ENCODE measurements at places on chromosomes 3 and 15. TPM values are rescaled to one million over a fixed set of nuclear protein-coding genes. Genes with fewer than 3 reads are reported as not detected.

DNA sequence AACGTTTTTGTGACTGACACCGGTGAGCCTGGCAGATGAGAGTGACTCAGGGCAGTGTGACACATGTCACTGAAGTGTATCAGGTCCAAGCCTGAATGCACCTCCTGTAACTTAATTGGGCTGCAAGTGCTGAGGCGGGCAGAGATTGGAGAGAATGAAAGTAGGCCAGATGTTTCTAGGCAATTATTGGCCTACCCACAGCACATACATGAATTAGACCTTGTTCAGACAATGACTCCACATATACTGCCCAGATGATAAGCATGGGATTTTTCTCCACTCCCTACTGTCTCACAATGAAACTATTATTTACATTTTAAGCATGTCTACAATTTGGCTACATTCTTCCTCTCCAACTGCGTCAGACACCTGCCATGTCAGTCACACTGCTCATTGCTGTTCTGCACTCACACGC, 187.3 kb upstream of the ZNF385D start:
- no peak for DNase-seq

DNA sequence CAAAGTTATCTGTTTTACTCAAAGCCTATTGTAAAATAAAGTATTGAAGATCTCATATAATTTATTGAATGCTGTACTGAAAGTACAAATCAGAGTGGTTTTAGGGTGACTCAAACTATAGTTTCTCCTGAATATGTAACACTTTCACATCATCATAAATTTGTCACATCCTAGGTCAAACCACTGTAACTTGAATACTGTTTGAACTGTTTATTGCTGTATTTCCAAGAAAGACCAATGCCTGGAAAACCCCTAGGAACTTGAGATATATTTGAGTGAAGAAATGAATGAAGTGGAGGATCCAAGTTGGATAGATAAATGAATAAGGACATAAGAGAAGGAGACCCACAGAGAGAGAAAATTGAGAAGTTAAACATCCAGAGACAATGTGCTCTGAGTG, 348.2 kb downstream of the GRM7 start:
- DNase-seq: no peak

GRCh38 chr15:79463781-79464270, 31.7 kb downstream of the MINAR1 start:
- no peak for DNase-seq

GRCh38 chr3:33187368-33187634, 31.3 kb downstream of the SUSD5 start:
- DNase-seq: no peak

- DNase-seq: no peak
Observed at GRCh38 chr3:184508938-184509337, 52.6 kb upstream of the EPHB3 start.

GRCh38 chr15:77530576-77530975, 102.1 kb downstream of the LINGO1 start:
- DNase-seq: no peak

DNA sequence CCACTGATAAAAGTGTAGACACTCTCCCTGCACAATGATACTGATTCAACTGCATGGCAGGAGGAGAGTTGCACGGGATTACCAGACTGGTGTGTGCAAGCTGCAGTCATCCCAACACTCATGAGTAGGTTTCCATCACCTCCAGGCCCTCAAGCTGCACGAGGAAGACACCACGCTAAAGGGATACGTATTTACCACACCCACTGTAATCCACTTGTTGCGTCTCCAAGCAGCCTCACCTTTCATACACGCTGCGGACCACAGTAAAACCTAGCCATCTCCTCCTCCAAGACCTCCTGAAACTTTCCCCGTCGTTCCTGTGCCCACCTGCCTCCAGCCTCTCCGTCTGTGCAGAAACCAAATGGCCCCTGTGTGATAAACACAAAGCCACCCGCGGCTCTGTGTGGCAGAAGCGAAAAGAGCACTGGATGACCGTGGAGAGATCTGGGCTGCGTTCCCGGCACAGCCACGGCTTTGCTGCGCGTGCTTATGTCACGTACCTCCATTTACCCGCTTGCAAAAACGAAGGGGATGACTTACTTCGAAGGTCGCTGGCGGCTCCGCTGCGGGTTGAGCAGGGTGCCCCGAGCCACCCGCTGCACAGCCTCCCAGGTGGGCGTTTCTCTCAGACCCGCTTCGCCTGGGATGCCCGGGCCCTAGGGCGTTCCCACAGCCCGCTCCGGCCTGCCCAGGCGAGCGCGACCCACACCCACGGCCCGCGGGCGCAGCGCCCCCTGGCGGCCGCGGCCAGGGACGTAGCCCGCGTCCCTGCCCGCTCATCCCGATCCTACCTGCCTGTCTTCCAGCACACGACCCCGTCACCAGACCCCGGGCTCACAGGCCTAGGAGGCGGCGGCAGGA, 643 bp downstream of the ABCC5 start:
- peak; percentile 67 for DNase-seq

GRCh38 chr3:184177331-184177731, 2.7 kb downstream of the AP2M1 start:
- DNase-seq: no peak

DNA sequence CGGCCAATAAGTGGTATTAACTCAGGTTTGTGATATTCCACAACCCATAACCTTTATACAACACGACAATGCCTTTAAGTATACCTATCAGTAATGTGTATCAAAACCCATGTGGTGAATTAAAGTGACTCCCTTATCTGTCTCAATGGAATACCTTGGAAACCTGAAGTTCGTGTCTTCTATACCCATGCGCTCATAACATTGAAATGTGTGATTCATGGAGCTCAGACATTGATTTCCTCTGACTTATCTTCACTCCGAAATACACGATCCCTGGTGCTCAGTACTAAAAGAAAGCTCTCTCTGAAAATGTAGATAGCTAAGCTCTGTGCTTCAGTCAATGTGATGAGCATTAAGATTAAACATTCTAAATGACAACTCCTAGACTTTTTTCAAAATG, 140.3 kb downstream of the TBC1D5 start:
- no peak for DNase-seq

DNA sequence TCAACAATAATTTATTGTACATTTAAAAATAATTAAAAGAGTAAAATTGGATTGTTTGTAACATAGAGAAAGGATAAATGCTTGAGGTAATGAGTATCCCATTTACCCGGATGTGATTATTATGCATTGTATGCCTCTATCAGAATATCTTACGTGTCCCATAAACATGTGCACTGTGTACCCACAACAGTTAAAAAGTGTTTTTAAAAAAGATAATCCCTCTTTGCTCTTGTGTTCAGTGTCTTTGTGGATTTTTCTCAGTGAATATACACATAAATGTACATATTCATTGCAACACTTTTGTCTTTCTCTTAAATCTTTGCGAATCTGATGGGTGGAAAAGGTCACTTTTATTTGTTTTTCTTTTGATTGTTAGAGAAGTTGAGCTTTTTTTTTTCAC, 20.4 kb downstream of the YEATS2 start:
- DNase-seq: no peak

GRCh38 chr3:172629470-172629869, 81.4 kb downstream of the NCEH1 start:
- no peak for DNase-seq

DNA sequence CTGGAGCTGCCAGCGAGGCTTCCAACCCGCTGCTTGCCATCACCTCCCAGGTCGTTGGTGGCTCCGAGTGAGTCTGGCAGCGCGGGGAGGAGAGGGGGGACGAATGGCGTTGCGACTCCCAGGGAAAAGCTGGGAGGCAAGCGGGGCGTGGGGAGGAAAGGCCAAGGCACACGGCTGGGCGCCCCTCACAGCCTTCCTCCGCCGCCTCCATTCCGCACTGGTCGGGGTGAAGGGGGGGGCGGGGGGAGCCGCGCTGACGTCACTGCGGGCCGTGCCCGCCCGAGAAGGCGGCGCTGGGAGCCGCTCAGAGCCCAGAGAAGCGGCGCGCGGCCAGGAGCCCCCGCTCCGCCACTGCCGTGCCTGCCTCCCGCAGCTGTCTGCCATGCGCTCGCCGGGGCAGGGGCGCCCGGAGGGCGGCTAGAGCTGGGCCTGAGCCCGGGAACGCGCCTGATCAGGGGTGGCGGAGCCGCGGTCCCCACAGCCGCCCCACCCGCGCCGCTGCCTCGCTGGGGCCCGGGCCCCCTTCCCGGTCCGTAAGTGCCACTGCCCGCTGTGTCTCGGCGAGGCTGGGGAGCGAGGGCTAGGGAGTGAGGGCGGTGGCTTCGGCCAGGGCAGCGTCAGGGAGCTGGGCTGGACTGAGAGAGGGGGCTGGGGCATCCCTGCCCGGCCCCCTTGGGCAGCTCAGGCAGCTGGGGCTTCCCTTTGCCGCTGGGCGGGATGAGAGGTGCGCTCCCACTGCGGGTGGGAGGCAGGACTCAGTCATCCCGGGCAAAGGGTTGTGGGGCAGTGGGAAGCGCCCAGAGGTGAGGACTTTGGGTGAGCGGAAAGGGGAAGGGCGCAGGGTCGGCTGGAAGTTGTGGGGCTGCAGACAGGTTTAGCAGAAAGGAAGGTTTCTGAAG, 27.8 kb upstream of the POLG start:
- DNase-seq: no peak

GRCh38 chr3:126836220-126836860, 132.3 kb downstream of the CHCHD6 start:
- peak; percentile 28 for DNase-seq

DNA sequence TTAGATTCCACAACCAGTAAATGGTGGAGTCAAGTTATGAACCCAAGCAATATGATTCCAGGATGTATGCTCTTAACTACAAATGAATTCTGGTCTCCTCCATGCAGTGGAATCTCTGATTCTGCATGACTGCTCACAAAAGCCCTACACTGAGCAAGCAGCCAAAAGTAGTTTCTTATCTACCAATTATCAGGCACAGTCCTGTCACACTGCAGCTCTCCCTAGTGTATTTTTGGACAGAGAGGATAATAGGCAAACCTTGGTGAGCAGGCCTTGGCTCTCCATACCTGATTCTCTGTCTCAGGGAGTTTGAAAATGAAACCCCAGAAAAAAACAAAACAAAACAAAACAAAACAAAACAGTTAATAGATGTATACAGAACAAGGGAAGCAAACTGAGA, 3.5 kb upstream of the SSR3 start:
- DNase-seq: no peak

DNA sequence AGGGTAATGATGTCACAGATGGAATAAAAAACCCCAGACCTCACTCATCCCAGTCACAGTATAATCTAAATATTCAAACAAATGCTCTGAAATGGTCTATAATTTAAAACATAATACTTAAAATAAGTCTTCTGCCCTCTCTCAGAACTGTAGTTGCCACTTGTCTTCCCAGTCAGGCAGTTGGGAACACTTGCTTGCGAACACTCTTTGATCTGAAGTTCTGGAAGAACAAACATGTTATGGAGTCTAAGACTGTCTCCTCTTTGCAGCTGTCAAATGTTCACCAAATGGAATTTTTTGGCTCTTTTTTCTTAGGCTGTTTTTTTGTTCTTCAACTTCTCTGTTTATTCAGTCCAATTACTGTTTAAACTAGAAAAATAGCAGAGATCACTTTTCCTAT, 711.1 kb upstream of the GOLIM4 start:
- no peak for DNase-seq

DNA sequence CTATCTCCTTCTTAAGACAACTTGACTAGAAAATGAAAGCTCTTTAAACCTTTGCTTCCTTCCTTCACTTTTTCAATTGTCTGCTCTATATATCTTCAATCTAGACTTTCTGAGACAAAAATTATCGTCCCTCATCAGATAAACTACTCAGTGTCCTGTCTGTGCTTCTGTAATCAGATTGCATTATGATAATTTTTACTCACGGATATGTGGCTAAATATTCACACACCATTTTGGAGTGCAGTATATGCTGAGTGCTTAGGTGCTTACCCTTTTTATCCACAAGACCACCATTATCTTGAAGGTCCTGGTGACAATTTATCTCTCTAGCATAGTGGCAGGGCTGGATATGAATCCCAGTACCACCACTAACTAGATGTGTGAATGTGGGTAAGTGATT, 1012.3 kb downstream of the TUSC7 start:
- no peak for DNase-seq

DNA sequence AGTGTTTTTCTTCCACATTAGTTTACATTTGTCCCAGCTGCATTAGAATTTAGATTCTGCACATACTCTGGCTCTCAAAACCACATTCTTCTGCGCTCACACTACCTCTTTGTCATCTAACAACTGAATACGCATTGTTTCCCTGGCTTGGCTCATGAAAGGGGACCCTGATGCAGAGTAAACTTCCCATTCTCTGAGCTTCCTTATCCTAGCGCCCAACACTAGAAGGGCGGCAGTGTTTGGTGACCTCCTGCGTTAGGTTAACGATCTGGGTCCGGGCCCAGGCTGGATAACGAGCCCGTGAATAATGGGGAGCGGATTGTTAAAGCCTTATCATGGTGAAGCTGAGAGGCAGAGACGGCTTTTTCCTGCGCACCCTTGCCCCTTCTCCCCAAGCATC, 63.9 kb downstream of the ETV5 start:
- no peak for DNase-seq

DNA sequence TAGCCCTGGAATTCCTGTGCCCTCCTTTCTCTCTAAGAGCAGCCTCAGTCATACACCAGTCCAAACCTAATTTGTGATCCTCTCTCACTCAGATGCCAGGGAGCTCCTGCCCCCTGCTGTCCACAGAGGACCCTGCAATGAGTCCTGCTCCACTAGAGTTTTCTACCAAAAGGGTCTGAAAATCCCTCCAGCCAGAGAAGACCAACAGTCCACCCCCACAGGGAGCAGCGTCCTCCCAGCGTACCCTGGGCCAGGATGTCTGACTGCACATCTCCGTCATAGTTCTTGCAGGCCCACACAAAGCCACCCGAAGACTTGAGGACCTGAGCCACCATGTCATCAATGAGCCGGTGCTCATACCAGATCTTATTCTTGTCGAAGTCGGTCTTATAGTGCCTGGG, 15.4 kb downstream of the IDH2 start:
- no peak for DNase-seq

DNA sequence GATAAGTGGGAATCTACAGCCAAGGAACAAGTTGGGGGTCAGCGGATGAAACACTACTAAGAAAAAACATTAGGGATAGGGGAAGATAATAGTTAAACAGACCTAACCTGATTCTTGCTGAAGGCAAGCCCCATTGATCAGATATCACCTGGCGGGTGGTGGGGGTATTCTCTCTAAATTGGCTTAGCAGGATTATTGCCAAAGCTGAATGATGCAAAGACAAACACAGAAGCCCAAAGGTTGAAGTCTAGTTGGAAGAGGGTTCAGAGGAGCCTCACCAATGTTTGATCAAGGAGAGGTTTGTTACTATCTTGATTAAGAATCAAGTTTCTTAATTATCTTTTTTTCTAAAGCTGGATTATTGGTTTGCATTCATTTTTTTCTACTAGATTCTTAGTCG, 371.9 kb upstream of the CNTN4 start:
- DNase-seq: no peak

GRCh38 chr3:167306319-167306718, 73.8 kb downstream of the ZBBX start:
- no peak for DNase-seq

GRCh38 chr3:111850537-111850936, 8.5 kb upstream of the PHLDB2 start:
- no peak for DNase-seq

- DNase-seq: no peak
Observed at GRCh38 chr3:70849911-70850699, 537.7 kb upstream of the MDFIC2 start.

The HRH1 gene
- total RNA-seq: 3.5 TPM

The TICRR gene
- not detected for total RNA-seq

The RASGRF1 gene
- total RNA-seq: 1.0 TPM

The ARNT2 gene
- 8.4 TPM for total RNA-seq

The EBLN2 gene
- 1.4 TPM for total RNA-seq

The GALNT15 gene
- total RNA-seq: 83.1 TPM

All from right atrium auricular region (tissue), 2 donors.